ENCODE measurements at places on chromosomes 3 and 15.

GRCh38 chr3:129694228-129694627, 87.8 kb upstream of the PLXND1 start:
- DNase-seq = no peak

DNA sequence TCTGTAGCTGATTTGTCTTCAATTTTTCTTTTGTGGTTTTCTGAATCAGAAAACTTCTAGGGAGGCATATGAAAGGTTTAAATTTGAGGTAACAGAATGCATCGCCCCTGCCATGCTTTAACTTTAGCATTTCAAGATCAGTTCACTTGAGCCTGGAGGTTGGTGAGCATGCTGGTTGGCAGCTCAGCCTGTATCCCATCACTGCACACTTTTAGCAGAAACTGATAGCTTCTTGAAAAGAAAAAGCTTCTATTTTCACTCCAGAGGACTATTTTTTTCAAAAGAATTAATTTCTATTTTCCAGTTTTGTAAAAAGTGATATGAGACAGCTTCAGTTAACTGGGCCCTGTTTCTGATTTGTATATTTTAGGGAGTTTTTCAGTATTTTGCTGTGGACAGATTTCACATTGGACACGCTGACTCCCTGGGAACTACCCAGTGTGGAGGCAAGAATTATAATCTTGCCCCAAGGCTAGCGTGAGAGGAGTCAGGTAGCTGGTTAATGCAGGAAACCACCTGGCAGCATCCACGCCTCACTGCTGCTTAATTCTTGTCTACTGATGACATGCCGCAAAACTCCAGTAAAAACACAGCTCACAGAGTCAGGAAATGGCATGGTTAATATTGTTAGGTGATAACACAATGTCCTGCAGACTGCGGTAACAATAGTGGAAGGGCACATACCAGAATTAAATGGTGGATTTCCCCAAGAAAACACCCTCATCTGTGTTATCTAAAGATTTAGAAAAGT, 71.4 kb downstream of the DUT start:
- DNase-seq = no peak

DNA sequence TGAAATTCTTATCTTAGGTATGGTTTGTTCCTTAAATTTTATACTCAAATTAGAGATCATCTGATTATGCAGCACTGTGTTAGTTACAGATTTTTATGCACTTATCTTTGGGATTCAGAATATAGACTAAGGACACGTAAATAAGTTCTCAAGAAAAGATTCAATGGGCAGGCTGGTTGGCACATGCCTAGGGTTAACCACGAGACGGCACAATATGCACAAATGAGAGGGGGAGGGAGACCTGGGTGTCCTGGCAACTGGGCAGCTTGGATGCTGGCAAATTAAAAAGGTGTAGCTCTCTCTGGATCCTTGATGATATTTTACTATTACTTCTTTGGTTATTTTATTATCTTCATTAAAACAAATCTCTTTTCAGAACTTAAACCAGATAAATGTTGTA, 672 bp downstream of the AADAC start:
- no peak for DNase-seq

- no peak for DNase-seq
Measured at GRCh38 chr15:82228750-82229149, 33.8 kb downstream of the EFL1 start.

- no peak for DNase-seq
Measured at GRCh38 chr3:128606094-128606493, 44.5 kb downstream of the RPN1 start.

GRCh38 chr3:123152687-123153086, 49.1 kb upstream of the SEC22A start:
- DNase-seq = peak; percentile 5

DNA sequence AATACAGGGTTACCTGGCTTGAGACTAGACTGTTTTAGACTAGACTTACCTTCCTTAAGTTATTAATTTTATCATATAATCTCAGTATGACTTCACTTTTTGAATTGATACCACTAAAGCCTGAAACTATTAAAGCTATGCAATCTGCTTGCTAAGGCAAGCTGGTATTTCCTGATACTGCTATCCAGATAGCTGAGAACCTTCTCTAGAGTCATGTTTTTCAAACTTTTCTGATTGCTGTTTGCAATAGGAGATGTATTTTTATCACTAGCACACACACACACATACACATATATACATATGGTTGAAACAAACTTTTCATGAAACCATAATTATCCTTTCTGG, 9.3 kb upstream of the MAGI1 start:
- DNase-seq = no peak

GRCh38 chr3:170360916-170361315, 3.4 kb downstream of the SKIL start:
- DNase-seq = no peak

- no peak for DNase-seq
Measured at GRCh38 chr3:23884481-23884880, 32.3 kb downstream of the NKIRAS1 start.

DNA sequence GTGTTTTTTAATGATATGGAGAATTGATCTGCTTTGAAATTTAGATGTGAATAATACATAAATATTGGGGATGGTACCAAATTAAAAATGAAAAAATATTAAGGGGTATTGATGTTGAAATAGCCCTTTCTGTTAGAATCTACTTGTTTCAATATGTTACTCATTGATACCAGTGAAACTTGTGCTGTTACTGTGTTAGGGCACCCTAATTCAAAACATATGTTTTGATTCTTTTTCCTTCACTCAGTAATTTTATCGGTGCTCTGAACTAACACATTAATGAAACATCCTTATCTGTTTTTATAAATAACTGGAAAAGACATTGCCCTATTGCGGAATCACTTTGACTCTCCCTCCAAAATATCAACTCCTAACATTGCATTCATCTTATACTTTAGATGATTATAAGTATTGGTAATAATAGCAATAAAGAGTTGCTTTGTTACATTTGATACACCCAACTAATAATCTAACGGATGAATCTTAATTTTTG, 52.0 kb upstream of the CCNB2 start:
- DNase-seq = no peak

- no peak for DNase-seq
Measured at GRCh38 chr3:67204951-67205350, 206.8 kb downstream of the KBTBD8 start.

DNA sequence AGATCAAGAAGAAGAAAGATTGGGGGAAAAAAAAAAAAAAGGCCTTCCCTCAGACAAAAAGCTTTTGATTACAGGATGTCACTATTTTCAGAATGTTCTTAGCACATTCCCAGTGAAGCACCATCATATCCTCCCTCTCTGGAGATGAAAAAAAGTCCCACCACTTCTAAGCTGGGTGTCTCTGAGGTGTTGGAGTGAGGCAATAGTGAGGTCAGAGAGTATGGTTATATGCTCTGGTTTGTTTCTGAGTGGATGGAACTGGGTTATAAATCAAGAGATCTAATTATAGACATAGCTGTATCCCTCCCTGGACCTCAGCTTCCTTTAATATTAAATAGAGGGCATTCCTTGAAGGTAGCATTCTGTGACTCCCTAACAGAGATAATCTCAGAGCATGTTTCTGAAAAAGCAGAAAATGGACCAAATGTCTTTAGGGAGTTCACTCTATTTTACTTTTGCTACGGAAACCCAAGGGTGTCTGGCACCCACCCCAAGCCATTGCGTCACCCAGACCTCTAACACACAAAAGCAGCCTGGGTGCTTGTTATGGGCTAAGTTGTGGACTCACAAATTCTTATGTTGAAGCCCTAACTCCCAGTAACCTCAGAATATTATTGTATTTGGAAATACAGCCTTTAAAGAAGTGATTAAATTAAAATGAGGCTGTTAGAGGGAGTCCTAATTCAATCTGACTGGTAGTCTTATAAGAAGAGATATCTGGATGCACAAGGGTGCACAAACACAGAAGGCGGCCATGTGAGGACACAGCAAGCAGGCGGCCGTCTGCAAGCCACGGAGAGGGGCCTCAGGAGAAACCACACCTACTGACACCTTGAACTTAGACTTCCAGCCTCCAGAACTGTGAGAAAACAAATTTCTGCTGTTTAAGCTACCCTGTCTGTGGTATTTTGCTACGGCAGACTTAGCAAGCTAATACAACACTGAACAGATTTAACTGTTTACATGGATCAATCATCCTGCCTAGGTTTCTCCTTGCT, 81.5 kb downstream of the MB21D2 start:
- no peak for DNase-seq

DNA sequence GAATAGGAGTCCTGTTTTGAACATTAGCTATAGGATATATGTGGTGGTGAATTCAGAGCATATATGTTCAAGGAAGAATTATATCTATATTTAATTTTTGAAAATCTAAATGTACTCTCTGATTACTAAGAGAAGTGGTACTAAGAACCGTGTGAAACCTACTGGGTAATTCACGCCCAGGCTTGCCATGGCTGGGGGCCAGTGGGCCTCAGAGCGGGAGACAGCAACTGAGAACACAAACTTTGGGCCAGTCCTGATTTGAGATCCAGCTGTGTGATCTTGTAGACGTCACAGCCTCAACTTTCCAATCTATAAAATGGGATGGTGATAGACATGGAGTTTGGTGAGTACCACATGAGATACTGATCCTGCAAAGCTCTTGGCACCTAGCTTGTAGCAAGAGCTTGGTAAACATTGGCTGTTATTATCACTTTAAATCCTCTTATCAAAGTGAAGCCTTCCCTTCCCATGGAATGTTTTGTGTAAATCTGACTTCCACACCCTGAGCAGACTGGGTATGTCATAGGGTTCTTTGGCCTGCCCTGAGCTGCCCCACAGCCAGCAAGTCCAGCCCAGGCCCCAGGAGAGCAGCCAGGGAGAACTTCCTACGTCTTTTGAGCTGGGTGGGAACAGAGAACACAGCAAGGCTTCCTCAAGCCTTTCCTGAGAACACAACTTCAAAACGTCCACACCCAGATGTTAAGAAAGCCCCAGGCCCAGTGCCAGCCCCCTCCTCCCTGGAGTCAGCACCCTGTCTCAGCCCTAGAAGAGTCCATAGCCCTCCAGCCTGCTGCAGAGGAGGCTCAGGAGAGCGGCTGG, 8.2 kb upstream of the PAQR5 start:
- DNase-seq = no peak

DNA sequence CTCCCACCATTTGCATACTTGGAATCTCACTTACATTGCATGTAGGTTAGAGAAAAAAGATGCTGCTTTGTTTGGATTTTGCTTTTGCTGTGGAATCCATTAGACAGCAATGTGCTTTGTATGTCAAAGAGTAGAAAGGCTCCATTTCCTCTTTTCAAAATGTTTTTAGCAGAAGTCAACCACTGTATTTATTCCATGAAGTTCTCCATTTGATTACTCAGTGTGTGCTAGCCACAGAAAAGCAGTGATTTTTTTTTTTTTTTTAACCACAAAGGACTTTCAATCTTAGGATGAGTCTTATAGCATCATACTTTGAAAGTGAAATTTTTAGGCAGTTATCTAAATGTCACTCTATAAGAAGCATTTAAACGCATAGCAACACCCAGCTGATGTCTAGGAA, 285.0 kb upstream of the ADAMTS9 start:
- no peak for DNase-seq

GRCh38 chr3:189490337-189490736, 140.9 kb upstream of the TP63 start:
- DNase-seq = no peak

DNA sequence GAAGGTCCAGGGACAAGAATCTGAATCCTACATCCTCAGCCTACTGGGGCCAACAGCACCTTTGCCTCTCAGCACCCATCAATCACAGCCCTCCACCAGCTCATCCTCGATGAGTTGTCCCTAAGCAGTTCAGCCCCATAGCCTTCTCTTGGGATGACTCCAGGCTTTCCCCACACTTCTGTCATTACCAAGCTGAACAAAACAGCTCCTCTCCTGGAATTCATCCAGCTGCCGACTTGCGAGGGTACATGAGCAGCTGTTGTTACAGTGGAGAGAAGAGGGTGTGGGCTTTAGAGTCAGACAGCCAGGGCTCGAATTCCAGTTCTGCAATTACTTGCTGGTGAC, 69.0 kb upstream of the THBS1 start:
- DNase-seq = no peak

DNA sequence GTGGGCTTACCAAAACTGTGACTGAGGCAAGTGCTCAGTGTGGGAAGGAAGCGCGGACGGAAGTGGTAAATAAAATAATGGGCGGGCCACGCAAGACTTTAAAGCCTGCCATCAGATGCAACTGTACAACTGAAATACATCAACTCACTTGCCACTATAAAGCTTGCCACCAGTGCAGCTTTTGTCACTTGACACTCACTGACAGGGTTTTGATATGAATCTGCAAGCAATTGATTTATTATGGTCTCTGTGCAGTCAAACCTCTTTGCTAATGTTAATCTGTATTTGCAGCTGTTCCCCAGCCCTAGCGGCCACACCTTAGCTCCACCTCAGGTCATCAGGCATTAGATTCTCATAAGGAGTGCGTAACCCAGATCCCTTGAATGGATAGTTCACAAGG, 2.3 kb upstream of the GFM1 start:
- no peak for DNase-seq

DNA sequence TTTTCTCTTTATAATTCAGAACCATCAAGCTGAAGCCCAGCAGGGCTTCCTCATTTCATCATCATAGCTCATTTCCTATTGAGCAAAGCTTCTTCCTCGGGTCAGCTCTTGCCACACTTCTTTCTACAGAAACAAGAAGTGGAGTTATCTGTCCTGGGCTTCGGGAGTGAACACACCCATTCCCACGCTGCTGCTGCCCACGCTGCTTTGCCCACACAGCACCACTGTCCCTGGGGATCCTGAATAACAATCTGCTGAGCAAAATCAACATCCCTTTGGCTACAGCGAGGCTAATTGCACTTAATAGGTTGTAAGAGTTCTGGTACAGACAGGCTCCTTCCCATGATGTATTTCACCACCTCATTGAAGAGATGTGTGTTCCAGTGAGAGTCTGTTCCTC, 23.7 kb downstream of the CEP19 start:
- DNase-seq = no peak

GRCh38 chr3:135719449-135719848, 246.1 kb upstream of the PPP2R3A start:
- DNase-seq = no peak

All from activated T-cell treated with anti-CD3 and anti-CD28 coated beads, Interleukin-2, amount 50 U/mL, for 24 hours (primary cell).